ENCODE measurements at places on chromosomes 2 and 18.

DNA sequence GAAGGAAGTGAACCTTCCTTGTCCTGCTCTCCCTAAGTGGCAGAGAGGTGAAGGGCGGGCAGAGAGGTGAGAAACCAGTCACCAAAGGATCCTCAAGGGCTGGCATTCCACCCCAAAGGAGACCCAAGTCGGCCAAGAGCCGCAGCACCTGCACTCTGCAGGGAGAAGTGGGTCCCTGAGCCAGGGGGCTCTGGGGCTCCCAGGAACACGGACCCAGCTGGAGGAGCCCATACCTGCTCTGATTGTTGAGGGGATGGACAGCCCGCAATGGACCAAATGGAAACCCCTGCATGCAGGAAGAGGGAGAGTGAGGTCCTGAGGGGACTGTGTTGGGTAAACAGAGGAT lies 233.3 kb downstream of the ATAD2B start:
- DNase-seq: no peak

DNA sequence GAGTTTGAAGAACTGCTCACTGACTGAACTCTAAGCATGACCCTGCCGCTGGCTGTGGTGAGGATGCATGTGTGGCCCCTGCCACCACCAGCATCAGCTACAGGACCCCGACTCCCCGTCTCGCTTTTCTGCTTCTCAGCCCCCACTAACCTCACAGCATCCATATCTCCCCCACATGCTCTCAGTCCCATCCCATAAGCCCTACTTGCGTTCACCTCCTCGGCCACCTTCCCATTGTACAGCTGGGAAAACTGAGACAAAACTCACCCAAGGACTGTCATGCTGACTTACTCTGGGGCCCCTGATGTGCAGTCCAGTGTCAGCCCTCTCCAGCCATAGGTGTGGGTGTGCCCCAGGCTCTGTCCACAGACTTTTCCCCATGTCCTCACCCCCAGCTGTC lies 104.2 kb upstream of the SH3BP4 start:
- no peak for DNase-seq

DNA sequence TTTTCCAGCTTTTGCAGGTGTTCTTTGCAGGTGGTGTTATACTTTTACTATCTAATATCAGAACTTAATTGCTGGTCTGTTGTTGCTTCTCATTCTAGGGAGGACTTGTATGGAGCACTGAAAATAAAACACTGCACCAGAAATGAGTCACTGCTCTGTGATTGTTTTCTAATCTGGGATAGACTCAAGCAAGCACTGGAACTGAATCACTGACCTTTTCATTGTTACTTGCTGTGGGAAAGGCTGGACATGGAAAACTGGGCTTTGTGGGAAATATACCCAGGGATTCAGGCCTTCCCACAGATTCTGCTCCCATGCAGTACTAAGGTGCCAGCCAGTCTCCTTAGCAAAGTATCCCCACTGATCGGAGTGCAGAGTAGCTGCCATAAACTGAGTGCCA lies 470.0 kb upstream of the GCFC2 start:
- DNase-seq: no peak

GRCh38 chr2:187098154-187098553 lies 249.2 kb upstream of the ZSWIM2 start:
- no peak for DNase-seq

DNA sequence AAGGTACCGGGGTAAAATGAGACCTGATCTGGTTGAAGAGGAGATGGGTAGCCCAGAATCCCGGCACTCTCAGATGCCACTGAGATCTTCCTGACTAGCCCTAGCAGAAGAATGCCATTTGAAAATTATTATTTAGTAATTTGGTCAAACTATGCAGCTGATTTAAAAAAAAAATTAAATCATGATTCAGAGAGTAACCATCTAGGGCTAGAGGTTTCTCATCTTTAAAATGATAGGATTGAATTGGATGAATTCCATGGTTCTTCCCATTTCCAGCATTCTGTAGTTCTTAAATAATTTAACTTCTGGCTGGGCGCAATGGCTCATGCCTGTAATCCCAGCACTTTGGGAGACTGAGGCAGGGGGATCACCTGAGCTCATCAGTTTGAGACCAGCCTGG lies 106.1 kb downstream of the MYO1B start:
- no peak for DNase-seq

- DNase-seq: no peak
Observed at GRCh38 chr2:27407798-27408491, 1.4 kb downstream of the PPM1G start.

- no peak for DNase-seq
Observed at GRCh38 chr2:135050684-135051083, 1.4 kb upstream of the RAB3GAP1 start.

DNA sequence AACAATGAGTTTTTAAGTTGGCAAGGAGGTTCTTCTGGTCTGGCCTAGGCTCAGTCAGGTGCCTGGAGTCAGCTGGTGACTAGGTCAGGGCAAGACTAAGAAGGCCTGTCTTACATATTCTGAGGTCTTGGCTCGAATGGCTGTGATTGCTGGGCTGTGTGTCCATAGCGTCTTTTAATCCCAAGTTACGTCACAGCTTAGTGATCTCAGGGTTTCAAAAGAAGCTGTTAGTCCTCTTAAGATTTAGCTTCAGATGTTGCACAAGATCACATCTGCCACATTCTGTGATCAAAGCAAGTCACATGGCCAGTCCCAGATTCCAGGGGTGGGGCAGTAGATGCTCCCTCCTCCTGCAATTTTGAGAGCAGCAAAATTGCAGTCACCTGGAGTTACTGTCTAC lies 61.3 kb downstream of the PKP4 start:
- no peak for DNase-seq

DNA sequence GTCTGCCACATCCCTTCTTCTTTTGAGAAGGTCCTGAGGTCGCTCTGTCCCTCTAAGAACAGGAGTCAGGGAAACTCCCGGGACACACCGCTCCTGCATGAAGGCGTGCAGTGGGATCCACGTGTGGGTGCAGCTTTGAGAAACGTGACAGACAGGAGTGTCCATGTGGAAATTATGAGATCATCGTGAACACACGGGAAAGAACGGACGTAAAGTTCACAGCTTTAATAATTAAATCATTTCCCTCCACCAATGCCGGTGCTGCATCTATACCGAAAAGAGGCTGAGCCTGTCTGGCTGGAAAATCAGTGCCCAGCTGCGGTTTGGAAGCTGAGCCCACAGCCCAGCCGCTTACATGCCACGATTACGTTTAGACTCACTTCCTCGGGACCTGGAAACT lies 372.4 kb upstream of the SALL3 start:
- DNase-seq: no peak

DNA sequence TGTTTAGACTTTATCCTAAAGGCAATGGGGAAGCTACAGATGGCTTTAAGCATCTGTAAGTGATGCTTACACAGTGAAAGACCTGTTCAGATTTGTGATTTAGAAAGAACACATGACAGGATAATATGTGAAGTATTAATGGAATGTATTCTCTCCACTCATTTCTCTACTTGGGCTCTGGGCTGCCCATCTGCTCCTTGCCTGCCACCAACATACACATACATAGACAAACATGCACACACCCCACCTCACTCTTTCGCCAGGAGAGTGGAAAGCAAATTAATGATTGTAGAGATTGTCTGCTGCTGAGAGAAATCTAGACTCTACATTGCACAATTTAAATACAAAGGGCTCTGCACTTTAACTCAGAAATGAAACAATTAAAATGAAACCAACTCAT lies 61.0 kb upstream of the NFE2L2 start:
- no peak for DNase-seq

DNA sequence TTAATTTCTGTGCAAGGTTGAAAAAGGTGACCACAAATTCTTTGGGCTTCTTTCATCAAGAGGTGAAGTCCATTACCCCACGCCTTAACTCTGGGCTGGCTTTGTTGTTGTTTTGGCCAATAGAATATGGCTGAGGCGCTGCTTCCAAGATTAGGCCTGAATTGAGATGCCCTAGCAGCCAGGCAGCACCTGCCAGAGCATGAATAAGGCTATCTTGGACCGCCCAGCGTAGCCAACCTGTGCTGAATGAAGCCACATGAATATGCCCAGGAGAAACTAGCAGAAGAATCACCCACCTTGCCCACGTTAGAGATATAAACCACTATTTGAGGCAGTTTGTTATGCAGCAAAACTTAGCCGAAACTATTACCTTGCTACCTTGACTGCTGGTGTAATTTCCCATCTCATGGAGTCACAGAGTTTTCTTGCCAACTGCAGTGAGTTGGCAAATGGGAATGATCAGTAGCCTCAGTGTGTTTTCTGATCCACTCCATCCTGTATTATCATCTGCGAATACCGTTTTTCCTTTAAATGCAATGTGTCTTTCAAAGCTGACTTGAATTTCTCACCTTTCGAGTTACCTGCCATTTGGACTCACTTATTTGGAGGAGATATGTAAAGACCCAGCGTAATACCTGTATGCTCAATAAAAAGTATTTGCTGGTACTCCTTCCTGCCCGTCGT lies 679 bp downstream of the TSGA10 start:
- DNase-seq: no peak

DNA sequence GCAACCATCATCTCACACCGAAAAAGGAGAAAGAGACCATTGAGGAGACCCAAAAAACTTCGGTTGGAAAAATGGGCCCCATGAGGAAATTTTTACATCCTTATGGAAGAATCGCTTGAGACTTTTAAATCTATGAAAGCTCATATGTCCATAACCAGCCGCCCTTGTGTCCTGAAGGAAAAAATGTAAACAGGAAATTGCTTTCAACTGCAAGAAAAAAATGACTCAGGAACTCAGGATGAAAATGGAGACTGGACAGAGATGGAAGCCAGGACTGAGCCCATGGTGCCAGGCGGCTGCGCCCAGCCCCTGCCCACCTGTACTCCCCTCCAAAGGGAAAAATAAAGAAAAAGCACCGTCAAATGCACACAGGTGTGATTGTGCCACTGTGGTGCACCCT lies 81.5 kb upstream of the SLC66A3 start:
- DNase-seq: no peak

GRCh38 chr18:34803877-34804400 lies 93.8 kb downstream of the DTNA start:
- DNase-seq: no peak

- no peak for DNase-seq
Observed at GRCh38 chr2:114919985-114920384, 477.5 kb downstream of the DPP10 start.

- peak; percentile 94 for DNase-seq
Observed at GRCh38 chr18:3603421-3604234, 153.7 kb downstream of the TGIF1 start.

DNA sequence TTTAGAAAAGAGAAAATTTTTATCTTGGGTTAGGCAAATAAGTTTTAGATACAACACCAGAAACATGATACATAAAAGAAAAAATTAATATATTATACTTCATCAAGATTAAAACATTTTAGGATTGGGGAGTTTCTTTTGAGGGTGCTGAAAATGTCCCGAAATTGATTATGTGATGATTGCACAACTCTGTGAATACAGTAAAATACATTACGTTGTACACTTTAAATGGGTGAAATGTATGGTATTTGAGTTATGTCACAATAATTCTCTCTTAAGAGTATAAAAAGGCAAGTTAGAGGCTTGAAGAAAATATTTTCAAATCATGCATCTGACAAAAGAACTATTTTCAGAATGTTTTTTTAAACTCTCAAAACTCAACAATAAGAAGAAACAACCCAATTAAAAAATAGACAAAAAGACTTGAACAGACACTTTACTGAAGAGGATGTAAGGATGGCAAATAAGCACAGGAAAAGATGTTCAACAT lies 36.2 kb upstream of the INO80C start:
- no peak for DNase-seq

DNA sequence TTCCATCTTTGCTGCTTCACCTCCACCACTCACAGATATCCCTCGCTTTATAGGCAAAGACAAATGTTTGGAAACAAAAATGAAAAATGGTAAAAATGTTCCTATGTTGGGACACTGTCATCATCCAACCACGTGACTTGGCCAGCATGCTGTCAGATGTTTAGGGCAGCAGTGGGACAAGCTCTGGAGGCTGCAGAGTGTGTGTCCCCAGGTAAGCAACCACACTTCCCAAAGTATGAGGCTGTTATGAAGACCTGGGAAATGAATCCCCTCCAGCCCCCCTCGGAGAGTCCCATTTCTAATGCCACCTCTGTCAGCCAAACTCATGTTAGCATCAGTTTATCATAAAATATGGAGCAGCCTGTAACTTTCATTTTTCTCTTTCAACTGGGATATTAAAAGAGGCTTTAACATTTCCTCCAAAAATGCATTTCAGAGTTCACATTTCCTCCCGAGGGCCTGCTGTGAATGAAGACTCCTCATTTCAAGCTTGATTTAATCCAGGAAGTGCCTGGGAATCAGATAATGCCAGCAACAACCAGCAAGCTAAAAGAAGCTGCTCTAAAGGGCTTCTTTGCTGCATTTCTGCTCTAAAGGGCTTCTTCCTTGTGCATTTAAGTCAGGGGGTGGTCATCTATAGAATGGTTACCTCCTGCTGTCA lies 66.2 kb downstream of the APOB start:
- DNase-seq: no peak

- DNase-seq: no peak
Observed at GRCh38 chr2:188146888-188147287, 144.8 kb upstream of the GULP1 start.

DNA sequence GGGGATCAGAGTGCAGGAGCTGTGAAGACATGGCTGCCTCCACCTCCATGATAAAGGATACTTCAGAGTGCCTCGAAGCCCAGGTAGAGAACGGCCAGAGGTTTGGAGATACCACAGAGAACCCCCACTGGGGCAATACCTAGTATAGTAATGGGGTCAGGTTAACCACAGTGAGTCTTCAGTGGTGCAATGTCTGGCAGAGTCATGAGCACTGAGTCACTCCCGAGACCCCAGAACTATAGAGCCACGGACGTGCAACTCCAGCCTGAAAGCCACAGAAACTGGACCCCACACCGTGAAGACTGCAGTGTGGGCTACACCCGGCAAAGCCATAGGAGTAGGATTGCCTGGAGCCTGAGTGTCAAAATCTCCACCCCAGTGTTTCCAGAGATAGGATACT lies 746.6 kb downstream of the CBLN2 start:
- DNase-seq: no peak

DNA sequence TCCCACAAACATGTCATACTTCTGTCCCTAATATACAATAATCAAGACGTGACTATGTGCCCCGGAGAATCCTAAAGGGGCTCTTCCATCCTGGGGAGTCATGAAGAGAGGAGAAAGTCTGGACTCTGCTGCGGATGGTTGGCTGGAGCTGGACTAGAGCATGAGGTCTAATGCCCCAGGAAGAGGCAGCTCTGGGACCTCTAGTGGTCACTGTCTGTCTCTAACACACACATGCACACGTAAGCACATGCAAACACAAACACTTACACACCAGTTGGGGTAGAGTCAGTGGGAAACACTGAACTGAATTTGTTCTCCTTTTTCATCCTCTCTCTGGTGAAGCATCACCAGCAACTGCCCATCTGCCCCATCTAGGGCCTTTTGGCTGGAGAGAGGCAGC lies 271.6 kb downstream of the TDRD15 start:
- DNase-seq: no peak

GRCh38 chr2:169462896-169463695 lies 16.2 kb upstream of the BBS5 start:
- DNase-seq: no peak

Measured in glomerular endothelial cell (primary cell).